8988T (cell line): ENCODE measurements at places on chromosomes 3 and 15.

- DNase-seq: no peak
These were observed 16.7 kb upstream of the SH3GL3 start for GRCh38 chr15:83430441-83430840.

DNA sequence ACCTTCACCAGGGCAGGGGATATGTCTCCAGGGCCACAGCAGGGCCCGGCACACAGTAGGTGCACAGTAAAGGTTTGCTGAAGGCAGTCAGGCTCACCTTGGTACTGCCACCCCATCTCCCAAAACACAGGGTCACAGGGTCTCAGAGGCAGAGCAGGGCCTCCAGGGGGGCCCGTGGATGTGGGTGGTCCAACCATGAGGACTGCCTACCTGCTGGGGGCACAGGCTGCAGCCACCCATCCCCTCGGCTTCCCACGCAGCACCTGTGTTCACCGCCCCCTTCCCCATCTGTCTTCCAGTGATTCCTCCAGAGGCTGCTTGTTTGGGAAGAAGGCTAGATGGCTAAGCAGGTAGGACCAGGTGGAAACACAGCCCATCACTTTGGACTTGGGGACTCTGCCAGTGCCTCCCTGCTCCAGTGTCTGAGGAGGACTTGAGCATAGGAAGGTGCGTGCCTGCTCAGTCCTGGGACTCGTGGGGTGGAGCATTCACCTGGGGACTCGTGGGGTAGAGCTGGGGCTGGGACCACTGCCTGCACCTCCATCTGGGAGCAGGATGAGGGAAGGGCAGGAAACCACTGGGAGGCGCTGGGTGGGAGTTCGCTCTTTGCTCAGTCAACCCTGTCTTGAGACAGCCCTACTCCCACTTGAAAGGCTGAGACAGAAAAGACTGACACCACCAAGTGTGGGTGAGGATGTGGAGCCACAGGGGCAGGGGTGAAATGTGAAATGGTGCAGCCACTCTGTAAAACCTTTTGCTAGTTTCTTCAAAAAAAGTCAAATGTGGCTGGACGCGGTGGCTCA is 18.8 kb upstream of the PLXND1 start:
- DNase-seq: peak; percentile 89

- peak; percentile 61 for DNase-seq
These were observed 36.3 kb upstream of the PLA2G4E start for GRCh38 chr15:42056934-42057798.

GRCh38 chr3:48595526-48596121 is 495 bp upstream of the COL7A1 start:
- peak; percentile 96 for DNase-seq

DNA sequence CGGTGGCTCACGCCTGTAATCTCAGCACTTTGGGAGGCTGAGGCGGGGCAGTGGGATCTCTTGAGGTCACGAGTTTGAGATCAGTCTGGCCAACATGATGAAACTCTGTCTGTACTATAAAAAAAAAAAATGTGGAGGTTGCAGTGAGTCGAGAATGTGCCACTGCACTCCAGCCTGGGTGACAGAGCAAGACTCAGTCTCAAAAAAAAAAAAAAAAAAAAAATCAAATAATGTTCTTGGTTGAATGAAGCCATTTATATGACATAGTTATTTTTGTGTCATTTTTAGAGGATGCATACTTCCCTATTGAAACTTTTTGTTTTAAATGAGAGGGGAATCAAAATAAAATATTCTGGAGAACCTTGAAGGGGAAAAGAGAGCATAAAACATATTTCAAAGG is 3.1 kb downstream of the HMCES start:
- DNase-seq: no peak

DNA sequence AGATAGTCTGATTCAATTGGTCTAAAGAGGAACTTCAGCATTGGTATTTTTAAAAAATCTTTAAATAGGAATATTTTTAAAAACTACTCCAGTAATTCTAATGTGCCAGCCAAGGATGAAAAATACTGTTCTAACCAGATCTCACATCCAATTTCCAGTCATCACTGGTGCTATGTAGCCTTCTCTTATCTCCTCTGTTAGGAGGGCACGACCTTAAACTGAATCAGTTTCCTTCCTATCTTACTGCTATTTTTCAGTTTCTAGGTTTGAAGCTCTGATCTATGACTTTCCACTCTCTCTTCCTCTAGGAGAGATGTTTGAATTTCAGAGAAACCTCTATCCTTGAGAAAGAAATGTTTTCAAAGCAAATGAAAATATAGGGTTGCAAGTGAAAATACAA is 31.9 kb downstream of the HAPLN3 start:
- no peak for DNase-seq

DNA sequence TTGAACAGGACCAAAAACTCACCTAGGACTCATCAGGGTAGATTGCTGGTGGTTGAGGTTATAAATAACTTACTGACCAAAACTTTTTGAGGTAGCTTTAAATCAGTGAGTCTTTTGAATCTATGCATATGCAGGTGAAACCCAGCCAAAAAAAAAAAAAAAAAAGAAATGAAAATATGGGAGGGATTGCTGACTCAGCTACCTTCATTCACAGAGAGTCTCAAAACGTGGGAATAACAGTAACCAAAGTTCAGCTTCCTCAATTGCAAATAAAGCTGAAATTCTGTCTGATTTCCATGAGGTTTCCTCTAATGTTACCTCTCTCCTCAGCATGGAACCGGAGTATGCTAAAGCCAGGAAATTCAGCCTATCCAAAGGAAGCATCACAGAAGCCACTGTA is 95.2 kb upstream of the SEMA6D start:
- no peak for DNase-seq

DNA sequence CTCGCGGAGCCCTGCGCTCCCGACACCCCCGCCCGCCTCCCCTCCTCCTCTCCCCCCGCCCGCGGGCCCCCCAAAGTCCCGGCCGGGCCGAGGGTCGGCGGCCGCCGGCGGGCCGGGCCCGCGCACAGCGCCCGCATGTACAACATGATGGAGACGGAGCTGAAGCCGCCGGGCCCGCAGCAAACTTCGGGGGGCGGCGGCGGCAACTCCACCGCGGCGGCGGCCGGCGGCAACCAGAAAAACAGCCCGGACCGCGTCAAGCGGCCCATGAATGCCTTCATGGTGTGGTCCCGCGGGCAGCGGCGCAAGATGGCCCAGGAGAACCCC is 464 bp downstream of the SOX2 start:
- DNase-seq: no peak

- no peak for DNase-seq
These were observed 17.9 kb downstream of the CP start for GRCh38 chr3:149203758-149204157.

- no peak for DNase-seq
These were observed 3.0 kb upstream of the TNFAIP8L3 start for GRCh38 chr15:51097553-51098330.

DNA sequence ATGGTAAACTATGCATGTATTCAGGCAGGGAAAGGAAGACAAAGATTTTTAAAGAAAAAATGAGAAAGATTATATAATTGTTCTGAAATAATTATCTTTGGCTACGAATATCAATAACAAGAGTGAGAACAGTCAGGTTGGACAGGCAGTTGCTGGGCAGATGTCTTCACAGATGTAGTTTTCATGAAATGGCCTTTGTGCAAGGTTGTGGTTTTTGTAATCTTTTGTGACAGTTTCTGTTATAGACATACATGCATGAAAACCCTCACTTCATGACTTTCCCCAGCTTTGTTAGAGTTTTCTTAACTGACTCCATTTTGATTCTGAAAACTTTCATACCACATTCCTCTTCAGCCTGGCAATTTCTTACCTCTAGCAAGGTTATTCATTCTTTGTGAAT is 34.9 kb upstream of the SLC25A36 start:
- no peak for DNase-seq

DNA sequence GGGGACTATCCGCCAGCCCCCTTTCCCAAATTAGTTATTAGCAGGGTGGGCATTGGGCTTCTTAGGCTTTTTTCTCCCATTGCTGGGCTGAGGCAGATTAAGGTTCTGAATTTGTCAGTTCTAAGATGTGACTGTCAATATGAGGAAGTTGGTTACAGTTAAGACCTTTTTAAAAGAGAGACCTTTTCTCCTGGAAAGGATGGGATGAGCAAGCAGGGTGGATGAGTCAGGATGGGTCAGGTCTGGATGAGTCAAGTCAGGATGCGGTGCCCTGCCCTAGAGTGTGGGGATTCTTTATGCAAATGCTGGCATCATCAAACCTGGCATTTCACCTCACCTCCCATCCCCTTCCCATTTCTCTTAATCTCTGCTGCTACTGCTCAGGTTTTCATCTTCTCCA is 1.9 kb downstream of the AEN start:
- DNase-seq: peak; percentile 47

DNA sequence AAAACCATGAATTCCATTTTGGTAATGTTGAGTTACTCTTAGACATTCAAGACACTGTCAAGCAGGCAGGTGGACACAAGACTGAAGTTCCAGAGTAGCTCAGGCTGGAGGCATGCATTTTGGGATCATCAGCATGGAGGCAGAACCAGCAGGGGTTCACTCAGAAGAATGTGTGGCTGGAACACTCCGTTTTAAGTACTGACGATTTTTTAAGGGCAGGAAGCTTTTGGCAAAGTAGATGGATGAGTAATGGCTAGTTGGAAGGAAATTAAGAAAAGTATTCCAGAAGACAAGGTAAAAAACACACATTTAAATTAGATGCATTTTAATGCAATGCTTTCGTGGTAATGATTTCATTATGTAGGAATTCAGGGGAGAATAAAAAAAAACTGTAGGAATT is 420.4 kb downstream of the ROBO2 start:
- no peak for DNase-seq

DNA sequence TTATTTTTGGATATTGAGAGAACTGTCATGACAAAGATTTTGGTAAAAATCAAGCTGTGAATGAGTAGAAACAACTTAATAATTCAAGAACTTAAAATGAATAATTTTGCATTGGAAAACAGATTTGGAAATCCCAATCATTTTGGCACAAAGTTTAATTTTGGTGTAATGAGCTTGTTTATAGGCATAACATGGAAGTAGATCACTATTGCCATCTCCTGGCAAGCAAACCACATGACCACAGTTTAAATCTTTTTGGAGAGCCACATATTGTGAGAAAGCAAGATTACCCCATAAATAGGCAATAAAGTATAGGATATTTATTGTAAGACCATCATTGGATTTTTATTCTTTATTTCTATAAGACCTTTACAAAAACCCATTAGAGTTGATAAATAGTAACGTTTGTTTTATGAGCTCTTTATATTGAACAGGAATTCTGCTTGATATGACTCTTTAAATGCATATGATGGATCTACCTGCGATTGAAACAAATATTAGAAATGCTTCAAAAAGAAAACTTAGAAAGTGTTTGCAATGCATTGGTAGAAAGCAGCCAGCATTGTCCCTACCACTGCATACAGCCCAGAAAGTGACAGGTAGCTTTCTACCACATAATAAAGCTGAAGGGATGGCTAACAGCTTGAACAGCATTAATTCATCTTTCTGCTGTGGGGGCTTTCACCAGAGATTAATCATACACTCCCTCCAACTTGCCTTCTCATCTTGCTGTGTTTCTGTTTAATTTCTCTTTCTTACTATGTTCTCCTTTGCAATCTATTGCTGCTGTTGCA is 766.8 kb downstream of the TBL1XR1 start:
- no peak for DNase-seq

GRCh38 chr3:58355179-58355578 is 22.5 kb downstream of the PXK start:
- no peak for DNase-seq

GRCh38 chr3:87546216-87546615 is 269.8 kb upstream of the POU1F1 start:
- DNase-seq: no peak

DNA sequence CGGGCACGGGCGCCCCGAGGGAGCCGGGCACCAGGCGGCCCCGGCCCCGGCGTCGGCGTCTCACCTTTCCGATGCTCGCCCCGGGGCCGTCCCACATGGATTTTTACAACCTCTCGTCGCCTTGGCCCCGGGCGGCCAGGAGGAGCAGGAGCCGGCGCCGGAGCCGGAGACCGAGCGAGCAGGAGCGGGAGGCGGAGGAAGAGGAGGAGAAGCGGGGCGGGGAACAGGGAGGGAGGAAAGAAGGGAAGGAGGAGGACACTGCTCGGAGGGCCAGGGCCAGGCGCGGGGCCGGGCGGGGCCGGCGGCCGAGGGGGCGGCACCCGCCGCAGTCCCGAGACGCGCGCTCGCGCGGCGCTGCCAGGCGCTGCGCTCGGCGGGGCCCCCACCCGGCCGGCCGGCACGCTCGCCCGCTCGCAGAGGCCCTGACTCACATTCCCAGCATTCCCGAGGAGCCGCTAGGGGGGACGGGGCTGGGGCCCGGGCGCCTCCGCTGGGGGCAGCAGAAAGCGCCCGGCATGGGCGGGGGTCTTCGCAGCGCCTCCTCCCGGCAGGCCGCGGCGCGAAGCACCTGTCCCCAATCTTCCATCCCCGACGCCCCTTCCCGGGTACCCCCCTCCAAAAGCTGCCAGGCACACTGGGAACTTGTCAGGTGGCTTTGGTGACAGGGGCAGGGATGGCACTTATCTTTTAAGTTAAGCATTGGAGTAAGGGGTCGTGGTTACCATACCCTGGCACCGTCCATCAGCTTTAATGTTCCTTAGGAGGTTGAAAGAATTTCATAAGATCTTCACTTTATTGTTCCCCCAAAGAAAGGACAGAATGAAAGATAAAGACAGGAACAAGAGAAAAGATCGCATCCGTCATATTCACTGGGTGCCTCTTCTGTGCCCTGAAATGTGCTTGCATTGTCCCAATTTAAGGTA is at the start of gene ERC2:
TSS of gene ERC2 (minus strand) at position 284 of the 923 bp plus-strand sequence.
- DNase-seq: peak; percentile 82

DNA sequence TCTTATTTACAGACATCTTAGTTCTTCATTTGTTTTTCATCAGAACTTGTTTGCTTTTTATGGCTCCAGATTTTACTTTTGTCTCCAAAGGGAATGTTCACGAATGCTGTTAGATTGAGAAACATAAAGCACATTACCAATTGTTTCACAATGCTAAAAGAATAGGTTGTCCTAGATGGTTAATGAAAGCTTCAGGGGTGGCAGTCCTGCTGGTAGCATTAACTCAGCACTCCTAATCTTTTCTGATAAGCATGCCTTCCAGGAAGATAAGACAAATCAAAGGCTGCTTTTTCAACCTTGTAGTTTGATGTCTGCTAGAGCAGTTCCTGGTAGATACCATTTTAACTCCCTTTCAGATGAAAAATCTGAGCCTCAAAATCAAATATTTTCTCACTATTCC is 619.4 kb downstream of the PYDC2 start:
- no peak for DNase-seq

GRCh38 chr3:11131371-11131770 is 22.9 kb upstream of the HRH1 start:
- DNase-seq: no peak

DNA sequence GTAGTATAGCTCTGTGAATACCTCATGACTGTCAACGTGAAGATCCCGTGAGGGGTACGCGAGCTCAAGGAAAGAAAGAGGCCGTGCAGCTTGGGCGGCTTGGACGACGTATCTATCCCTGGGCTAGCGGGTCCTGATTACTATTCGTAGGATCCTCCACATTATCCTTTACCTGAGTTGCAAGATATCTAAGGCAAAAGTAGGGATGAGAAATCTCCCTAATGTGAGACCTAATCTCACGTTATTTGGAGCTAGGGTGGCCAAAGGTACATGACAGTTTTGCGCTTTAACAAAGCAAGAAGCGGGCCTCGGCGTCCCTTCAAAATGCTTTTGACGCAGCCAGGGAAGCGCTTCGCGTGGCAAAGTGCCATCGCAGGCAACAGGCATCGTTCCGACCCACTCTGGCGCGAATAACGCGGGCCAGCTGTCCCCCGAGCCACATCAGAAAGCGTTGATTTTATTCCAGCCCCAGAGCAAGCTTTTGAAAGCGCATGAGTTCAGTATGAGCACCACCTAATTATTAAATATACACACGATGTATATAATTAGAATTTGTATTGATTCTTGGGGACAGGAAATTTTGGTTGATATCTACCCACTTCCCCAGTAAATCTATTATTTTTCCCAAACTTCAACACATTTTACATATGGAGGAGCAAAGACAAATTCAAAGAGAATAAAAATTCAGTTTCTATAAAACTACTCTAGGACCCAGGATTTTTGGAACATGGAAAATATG is 2.5 kb upstream of the EOMES start:
- no peak for DNase-seq
